ENCODE measurements at places on chromosomes 6 and 20.

GRCh38 chr6:134599079-134599478, 281.2 kb upstream of the SGK1 start:
- no peak for DNase-seq

GRCh38 chr20:36441027-36441414, 100.3 kb upstream of the MYL9 start:
- DNase-seq = no peak

DNA sequence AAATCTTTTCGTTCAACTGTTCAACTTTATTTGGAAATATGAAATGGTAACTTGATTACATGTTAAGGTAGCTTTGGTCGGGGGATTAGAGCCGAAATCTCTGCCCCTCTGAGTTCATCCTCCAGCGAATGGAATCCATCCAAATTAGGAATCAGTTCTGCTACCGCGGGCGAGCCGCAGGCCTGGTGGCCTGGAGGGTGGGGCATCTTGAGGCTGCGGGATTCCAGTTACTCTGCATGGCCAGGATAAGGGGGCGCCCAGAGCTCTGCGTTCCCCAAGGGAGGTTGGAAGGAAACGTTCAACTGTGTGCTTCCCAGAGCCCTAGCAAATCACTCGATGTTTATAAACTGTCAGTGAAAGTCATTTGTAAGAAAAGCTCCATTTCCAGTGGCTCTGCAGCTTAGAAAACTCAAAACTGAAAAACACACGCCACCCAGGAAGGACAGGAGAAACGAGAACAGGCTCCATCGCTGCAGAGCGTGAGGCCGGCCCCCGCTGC, 262.2 kb downstream of the TAF4 start:
- no peak for DNase-seq

DNA sequence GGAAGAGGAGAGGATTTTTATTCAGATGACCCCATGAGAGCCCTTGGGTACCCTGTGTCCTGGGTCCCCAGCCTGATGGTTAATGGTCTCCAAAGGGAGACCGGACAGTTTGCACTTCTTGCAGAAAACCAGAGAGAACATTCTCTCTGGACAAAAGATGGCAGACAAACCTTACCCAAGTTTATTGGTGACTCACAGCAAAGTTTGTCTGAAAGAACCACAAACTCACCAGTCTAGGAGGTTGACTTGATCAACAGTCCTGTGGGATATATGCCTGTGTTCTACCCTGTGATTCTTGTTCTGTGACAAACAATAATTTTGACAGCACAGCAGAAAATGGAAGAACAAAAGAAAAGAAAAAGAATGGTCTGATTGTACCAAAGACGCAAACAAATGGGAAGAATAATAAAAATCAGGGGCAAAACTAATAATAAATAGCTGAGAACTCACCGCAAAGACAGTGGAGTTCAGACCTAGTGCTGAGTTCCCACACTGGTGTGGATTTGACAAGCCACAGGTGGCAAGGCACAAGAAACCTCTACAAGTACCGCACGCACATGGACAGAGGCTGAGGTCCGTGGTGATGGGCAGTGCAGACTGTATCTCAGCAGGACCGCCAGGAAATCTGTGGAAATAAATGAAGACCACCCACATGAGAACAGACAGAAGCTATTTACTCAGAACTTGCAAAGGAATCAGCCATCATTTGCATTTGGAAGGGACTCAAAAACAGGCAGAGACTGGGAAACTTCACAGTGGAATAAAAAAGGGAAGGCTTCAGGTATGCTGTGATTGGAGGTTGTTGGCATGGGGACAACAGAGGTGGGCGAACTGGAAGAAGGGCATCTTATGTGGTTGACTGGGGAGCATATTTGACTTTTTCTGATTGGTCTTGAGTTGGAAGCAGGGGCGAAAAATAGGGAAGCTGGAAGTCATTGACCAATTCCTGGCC, 246.3 kb upstream of the RNF24 start:
- no peak for DNase-seq

- no peak for DNase-seq
These were observed 91.6 kb downstream of the MAP3K7 start for GRCh38 chr6:90495216-90495817.

DNA sequence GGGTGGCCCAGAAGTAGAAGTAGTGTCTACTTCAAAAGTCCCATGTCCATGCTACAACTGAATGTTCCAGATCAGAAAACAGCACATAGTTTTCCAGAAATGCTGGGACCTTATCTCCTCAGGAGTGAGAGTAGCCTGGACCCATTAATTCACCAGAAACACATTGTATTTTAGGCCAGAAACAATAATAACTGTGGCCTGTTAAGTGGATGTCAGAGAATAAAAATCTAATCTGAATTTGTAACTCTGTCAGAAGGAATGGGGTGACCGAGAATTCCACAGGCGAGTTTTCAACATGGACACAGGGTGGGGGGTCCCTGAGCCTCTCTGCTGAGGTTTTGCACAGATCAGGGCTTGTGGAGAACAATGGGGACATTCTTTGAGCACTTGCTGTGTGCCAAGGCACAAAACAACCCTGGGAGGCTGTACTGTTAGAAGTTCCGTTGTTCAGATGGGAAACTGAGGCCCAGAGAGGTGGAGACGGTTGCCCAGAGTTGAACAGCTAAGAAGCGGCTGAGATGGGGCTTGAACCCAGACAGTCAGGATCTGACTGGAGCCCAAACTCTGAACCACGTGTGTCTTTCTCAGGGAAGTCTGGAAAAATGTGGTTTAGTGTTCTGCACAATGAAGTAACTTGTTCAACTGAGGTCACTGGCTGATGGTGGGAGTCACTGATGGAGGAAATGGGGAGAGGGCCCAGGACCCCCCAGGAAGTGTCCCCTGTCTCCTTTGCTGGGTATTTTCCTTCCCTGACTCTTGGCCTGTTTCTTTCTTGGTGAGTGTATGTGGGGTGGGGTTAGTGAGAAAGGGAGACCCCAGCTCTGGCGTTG, 44.2 kb downstream of the SNAI1 start:
- no peak for DNase-seq

DNA sequence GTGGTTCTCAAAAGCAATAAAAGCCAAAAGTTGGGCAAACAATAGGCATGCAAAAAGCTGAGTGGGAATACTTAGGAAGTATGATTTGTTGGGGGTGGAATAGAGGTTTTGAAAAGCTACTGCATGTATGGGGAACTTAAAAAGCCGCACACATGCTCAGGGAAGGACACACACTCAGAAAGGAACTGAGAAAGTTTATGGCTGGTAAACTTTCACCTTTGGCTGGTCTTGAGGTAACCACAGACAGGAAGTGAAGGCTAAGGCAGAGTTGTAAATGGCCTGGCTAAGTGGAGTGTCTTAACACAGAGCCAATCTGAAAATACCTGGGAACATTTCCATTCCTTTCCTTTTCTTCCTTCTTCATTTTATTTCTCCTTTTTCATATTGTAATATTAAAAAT, 134.5 kb upstream of the EXOC2 start:
- no peak for DNase-seq

DNA sequence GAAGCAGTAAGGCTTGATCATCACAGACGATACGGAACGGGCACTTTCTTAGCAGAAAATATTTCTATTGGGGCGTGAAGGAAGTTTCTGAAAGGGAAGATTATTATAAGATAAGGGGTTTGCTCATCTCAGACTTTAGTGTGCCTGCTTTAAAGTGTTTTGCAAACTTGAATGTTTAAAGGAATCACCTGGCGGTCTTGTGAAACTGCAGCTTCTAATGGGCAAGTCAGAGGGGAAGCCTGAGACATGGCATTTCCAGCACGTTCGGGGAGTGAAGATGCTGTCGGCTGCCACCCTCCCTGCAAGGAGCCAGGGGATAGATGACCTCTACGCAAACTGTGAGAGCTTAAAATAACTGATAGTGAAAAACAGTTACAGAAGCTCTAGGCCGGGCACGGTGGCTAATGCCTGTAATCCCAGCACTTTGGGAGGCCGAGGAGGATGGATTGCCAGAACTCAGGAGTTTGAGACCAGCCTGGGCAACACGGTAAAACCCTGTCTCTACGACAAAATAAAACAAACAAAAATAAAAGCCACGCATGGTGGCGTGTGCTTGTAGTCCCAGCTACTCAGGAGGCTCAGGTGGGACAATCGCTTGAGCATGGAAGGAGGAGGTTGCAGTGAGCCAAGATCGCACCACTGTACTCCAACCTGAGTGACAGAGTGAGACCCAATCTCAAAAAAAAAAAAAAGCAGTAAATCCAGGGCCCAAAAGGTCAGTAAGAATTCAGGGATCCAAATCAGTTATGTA, 2.3 kb upstream of the KIF16B start:
- no peak for DNase-seq

- peak; percentile 3 for DNase-seq
These were observed 39.3 kb downstream of the PCNA start for GRCh38 chr20:5080384-5080877.

GRCh38 chr20:60573003-60573680, 614.9 kb downstream of the CDH26 start:
- no peak for DNase-seq

- DNase-seq = no peak
These were observed 98.5 kb upstream of the ZFP64 start for GRCh38 chr20:52289956-52290565.

GRCh38 chr6:93219447-93219846, 199.9 kb downstream of the EPHA7 start:
- DNase-seq = no peak

DNA sequence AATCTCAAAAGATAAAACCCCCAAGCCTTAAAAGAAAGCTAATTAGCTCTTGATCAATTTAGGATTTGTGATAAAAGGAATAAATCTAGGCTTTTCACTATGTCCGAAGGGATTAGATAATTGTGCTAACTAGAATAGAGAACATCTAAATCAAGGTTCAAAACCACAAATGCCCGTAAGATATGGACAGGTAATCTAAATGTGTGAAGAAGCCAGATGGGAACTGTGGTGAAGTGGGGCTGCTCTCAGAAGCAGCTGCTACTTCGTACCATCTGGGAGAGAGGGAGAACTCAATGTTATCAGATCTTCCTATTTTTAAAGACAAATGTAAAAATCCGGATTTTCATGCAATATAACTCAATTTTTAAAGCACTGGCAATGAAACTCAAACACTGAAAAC, 44.2 kb downstream of the NCOA6 start:
- DNase-seq = no peak

DNA sequence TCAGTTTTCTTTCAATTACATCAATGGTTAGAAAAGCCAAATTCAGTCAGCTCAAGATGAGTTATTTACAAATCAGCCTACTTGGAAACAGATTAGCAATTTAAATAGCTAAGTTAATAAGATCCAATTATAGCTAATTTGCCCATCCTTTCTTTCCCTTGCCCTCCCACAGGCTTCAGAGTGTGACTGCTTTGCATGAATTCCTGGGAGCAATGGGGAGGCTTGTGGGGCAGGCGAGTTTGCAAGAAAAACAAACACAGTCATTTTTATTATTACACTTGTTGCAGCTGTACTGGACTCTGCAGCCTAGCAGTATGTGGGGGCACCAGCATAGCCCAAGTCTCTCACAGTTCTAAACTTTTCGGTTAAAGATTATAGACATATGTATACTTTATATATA, 219.0 kb downstream of the NKAIN2 start:
- DNase-seq = no peak

DNA sequence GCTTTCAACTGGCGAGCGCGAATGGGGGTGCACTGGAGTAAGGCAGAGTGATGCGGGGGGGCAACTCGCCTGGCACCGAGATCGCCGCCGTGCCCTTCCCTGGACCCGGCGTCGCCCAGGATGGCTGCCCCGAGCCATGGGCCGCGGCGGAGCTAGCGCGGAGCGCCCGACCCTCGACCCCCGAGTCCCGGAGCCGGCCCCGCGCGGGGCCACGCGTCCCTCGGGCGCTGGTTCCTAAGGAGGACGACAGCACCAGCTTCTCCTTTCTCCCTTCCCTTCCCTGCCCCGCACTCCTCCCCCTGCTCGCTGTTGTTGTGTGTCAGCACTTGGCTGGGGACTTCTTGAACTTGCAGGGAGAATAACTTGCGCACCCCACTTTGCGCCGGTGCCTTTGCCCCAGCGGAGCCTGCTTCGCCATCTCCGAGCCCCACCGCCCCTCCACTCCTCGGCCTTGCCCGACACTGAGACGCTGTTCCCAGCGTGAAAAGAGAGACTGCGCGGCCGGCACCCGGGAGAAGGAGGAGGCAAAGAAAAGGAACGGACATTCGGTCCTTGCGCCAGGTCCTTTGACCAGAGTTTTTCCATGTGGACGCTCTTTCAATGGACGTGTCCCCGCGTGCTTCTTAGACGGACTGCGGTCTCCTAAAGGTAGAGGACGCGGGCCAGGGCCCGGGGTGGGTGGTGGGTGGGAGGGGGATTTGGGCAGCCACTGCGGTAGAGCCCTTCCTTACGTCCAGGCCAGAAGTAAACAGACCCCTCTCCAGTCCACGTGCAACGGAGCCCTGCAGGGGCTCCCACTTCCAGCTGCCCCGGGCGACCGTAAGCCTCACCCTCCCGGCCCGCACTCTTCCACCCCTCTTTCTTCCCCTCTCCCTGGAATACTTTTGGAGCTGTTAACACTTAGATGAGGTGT, 998 bp downstream of the BMP2 start:
- no peak for DNase-seq

GRCh38 chr20:25081065-25081729, 744 bp downstream of the VSX1 start:
- peak; percentile 50 for DNase-seq

GRCh38 chr6:122790423-122791309, 1.6 kb downstream of the SMPDL3A start:
- no peak for DNase-seq

DNA sequence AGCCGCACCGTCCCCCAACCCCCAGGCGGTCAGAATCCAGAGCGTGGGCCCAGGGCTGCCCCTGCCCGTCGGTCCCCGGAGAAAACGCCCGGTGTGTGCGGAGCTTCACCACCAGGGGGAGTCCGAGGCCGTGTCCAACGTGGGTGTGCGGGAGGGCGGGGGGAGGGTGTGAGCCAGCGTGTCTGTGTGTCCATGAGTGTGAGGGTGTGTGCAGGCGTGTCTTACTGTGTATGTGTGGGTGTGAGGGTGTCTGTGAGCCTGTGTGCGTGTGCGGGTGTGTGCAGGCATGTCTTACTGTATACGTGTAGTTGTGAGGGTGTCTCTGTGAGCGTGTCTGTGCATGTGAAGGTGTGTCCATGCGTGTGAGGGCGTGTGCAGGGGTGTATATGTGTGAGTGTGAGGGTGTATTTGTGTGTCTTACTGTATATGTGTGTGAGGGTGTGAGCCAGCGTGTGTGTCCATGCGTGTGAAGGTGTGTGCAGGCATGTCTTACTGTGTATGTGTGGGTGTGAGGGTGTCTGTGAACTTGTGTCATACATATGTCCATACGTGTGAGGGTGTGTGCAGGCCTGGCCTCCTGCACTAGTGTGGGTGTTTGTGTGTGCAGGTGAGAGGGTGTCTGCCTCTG, 24.6 kb upstream of the GATA5 start:
- DNase-seq = peak; percentile 90

Measured in activated naive CD8-positive, alpha-beta T cell treated with anti-CD3 and anti-CD28 coated beads, Interleukin-2, amount 50 U/mL, for 24 hours (primary cell).